NCI-H510A treated with DMSO at 0.1 percent for 48 hours (cell line): ENCODE measurements at places on chromosomes 2 and 18.

DNA sequence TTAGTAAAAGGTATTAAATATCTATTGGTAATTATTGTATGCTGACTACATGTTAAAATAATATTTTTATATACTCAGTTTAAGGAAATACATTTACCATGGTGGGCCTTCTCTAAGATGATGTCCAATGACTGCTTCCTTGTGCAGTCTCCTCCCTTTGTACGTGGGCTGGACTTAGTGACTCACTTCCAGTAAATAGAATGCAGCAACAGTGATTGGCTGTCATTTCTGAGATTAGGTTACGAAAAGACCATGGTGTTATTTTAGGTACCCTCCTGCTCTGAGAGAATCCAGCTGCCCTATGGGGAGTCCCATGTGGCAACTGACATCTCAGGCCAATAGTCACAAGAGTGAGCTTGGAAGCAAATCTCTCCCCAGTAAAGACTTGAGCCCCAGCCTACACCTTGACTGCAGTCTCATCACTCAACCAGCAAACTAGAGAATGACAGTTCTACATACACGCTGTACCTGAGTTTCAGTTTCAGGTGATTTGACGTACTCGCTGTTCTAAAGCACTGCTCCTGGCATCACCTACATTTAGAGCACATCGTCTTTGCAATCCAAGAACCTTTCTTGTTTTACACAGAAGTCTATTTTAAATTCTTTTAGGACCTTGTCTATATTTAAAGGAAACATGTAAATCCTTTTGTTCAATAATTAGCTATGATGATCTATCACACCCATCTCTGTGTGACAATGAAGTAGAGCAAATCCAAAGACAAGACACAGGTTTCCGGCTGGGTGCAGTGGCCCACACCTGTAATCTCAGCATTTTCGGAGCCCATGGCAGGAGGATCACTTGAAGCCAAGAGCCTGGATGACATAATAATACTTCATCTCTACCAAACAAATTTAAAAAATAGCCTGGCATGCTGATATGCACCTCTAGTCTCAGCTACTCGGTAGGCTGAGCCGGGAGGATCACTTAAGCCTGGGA lies 87.2 kb downstream of the COBLL1 start:
- DNase-seq: no peak

GRCh38 chr2:232571026-232571474 lies 20.6 kb downstream of the EIF4E2 start:
- no peak for DNase-seq

DNA sequence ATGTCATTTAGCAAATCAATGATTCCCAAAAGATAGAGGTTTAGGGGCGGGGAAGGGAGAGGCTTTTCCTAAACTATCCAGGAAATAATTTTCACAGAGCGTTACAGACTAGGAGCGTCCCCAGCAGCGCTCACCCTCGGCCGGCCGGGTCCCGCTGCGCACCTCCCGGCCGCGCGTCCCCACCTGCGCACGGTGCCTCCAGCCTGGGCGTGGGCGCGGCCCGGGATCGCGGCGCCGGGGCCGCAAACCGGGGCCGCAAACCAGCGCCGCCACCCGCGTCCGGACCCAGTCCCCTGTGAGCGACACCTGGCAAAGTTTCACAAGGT lies 684 bp upstream of the ZCCHC2 start:
- DNase-seq: peak; percentile 50

GRCh38 chr2:201008296-201008829 lies 44.9 kb upstream of the ORC2 start:
- no peak for DNase-seq

DNA sequence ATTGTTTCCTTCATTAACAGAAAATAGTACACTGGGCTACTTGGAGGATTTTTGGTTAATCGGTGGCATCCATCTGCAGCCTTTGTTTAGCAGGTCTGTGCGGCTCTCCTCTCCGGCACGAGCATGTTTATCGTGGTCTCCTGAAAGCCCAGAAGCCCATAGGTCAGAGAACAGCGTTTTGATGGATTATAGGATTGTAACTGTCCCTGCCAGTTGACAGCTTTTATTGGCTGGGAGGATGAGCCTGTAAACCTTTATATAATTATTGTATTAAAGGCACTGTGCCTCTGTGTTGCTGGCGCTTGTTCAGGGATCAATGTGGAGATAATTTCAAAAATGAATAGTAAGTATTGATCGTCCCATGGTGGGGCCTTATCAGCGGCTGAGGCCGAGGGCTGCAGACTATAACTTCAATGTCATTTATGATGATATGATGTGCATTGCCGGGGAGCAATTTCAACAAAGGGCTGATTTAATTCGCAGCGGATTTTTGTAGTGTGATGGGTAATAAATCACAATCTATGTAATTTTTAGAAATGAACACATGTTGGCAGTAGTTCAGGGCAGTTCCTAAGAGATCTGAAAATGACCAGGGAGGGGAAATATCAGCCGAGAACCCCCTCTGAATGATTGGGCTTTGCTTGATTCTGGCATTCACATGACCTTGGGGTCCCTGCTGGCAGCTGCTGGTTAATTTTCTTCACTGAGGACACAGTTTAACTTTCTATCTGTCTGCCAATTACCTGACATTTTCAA lies 736.1 kb downstream of the GALR1 start:
- no peak for DNase-seq

DNA sequence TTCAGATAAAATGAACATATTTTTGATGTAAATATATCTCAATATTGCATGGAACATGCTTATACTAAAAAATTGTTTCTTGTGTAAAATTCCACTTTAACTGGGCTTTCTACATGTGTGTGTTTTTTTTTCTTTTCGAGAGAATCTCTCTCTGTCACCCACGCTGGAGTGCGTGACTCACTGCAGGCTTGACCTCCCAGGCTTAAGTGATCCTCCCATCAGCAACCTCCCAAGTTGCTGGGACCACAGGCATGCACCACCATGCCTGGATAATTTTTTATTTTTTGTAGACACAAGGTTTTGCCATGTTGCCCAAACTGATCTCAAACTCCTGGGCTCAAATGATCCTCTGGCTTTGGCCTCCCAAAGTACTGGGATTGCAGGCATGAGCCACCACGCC lies 254.6 kb downstream of the LOXHD1 start:
- DNase-seq: no peak

GRCh38 chr2:192064459-192064858 lies 130.3 kb downstream of the TMEFF2 start:
- DNase-seq: no peak

GRCh38 chr2:240503848-240504247 lies 53.9 kb downstream of the ANKMY1 start:
- DNase-seq: no peak

- no peak for DNase-seq
These were observed 88.5 kb upstream of the TACR1 start for GRCh38 chr2:75287624-75288316.

- DNase-seq: peak; percentile 57
These were observed 64.7 kb upstream of the MGAT5 start for GRCh38 chr2:134189009-134189720.

DNA sequence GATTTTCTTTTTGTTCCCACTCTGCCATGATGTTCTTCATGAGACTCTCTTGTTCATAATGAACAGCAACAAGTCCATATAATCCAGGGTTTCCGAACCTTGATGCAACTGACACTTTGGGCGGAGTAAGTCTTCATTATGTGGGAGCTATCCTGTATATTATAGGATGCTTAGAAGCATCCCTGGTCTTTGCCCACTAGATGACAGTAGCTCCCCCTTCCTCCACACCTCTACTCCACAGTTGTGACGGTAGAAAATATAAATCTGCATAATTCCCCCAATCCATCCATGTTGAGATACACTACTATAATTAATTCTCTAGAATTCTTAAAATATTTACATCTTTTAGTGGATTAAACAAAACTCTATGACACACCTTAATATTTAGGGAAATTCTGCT lies 482.2 kb upstream of the CELF4 start:
- DNase-seq: no peak

- DNase-seq: no peak
These were observed 293.5 kb downstream of the ASXL3 start for GRCh38 chr18:33871363-33872025.

- DNase-seq: no peak
These were observed 60.3 kb upstream of the DNAJC10 start for GRCh38 chr2:182655750-182656149.

GRCh38 chr2:17539611-17540092 lies 844 bp upstream of the VSNL1 start:
- peak; percentile 35 for DNase-seq

- DNase-seq: no peak
These were observed 1423.0 kb upstream of the PIK3C3 start for GRCh38 chr18:40532046-40532445.

GRCh38 chr2:102010902-102011301 lies 19.1 kb downstream of the IL1R2 start:
- no peak for DNase-seq

DNA sequence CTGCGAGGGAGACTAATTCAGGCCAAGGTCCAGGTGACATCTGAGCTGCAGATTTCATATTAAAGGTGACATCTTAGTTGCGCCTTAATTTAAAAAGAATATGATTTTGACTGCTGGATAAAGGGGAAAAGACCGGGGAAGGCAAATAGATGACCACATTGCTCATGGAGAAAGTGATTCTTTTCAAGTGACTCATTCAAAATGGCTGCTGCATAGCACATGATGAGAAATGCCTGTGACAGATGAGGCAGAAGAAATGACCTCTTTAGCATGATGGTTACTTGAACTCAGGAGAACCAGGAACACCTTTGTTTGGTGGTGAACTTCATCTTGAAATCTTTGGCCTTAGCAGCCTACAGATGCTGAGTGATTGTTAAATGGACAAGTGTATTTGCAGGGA lies 385.8 kb upstream of the TRIB2 start:
- no peak for DNase-seq

- DNase-seq: no peak
These were observed 70.4 kb downstream of the IL1R2 start for GRCh38 chr2:102061962-102062795.

- DNase-seq: no peak
These were observed 79.7 kb downstream of the EHBP1 start for GRCh38 chr2:62785216-62785615.

DNA sequence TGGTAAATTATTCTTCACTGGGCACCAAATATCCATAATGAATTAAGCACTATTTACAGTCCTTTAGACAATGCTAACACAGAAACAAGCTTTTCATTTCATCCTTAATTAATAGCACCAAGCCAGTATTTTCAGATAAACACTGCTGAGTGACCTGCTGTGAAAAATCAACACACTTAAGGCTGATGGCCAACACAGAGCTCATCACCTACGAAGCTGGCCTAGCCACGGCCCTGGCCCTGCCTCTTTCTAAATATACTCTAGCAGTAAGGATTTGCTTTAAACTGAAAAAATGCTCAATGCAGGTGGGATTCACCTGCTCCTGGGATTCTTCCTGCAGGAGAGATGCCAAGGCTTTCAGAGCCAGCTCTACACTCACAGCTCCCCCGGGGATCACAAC lies 18.4 kb downstream of the CYB5A start:
- DNase-seq: peak; percentile 66

DNA sequence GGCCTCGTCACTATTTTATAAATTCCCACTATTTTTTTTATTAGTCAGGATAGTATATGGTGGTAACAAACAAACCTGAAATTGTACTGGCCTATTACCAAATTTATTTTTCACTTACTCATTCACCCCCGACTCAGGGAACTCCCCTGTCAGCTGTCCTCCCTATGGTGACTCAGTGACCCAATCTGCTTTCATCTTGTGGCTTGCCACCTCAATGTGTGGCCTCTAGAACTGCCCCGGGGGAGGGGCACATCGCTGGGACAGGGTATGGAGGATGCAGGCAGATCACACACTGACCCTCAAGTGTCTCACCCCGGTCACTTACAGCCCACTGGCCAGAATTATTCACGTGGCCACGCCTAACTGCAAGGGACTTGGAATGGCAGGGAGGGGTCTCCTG lies 71.6 kb downstream of the ACTR2 start:
- DNase-seq: no peak

GRCh38 chr2:143193121-143193520 lies 63.9 kb downstream of the ARHGAP15 start:
- DNase-seq: no peak

GRCh38 chr2:172226244-172227061 lies 123.8 kb upstream of the DLX2 start:
- no peak for DNase-seq

DNA sequence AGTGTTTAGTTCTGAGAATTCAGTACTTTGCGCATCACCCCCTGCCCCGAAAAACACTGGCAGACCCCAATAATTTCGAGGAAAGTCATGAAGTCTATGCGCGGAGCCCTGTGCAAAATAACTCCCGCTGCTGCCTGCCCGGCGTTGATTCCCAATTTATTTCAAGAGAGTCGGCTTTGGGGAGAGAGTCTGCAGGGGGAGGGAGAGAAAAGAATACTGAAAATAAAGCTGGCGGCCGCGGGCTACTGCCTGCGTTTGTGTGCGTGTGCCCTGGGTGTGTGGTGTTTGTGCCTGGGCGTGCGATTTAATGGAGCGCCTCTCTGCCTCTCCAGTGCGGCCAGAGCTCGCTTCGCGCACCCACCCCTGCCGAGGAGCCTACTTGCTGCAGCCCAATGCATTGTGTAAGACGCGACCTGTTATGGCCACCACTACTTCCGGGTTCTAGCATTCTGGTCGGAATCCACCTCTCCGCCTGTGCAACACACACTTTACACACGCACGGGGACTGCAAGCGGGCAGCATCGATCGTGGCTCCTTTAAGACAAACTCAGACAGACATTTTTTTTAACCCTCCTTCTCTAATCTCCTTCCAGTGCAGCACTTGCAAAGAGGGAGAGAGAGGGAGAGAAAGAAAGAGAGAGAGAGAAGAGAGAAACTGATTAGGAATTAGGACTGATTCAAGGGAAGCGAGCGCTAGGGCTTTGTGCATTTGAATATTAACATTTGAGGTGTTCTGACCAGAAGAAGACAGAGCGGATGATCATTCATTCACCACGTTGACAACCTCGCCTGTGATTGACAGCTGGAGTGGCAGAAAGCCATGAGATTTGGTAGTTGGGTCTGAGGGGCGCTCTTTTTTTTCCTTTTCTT lies at the start of gene MEIS1:
MEIS1 (plus strand) TSS at position 447 of the 870 bp plus-strand sequence. CDS start 732 bp downstream, outside the sequence.
- peak; percentile 96 for DNase-seq

GRCh38 chr2:118774458-118775133 lies 72.9 kb downstream of the EN1 start:
- DNase-seq: peak; percentile 67

- peak; percentile 27 for DNase-seq
These were observed 79.4 kb upstream of the AGAP1 start for GRCh38 chr2:235414422-235414821.

GRCh38 chr18:50268022-50268747 lies 1.9 kb upstream of the CFAP53 start:
- DNase-seq: no peak
